HS-5 (cell line): ENCODE measurements at places on chromosomes 2 and 18.

DNA sequence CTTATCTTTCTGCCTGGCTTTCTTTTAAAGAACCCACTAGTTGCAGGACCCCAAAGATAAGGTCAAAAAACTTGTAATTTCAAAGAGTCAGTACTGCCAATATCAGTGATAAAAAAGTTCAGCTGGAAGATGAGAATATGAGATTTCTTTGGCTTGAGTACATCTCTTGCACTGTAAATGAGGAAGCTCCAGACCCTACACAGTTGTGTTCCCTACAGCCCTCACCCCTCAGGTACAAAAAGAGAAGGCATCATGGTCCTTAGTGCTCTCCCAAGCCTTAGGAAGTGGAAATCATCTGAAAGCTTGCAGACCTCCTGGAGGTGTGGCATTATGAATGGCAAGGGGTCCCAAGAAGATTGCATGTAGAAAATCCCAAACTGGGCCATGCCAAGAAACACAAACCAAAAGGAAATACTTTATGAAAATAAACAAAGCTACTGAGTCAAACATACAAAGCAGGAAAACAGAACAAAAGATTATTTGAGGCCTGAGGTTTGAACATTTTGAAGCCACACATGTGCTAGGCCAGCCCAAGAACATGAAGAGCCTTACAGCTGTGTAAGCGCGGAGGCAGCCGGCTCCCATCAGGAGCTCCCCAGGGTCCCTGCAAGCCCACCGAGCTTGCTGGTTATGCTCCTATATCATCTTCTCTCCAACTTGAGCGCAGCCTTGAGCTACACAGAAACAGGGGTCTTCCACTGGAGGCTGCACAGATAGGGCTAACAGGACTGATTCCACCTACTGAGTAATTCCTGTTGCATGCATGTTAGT lies 217.0 kb downstream of the OSR1 start:
- no peak for DNase-seq

DNA sequence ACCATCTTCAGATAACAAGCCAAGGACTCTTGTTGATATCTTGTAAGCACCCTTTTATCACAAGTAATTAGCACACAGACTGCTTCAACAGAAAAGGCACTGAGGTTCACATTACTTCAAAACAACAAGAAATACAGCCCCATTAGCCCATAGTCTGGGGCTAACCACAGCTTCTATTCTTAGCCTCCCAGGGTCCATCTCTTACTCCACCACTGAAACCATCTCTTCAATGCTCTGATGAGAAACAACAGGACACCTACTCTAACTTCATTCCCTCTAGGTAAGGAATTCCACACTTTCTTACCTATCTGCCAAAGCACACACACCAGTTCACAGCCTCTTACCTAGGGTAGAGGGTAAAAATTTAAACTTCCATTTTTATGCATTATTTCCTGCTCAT lies 26.4 kb upstream of the CYTIP start:
- DNase-seq: no peak

DNA sequence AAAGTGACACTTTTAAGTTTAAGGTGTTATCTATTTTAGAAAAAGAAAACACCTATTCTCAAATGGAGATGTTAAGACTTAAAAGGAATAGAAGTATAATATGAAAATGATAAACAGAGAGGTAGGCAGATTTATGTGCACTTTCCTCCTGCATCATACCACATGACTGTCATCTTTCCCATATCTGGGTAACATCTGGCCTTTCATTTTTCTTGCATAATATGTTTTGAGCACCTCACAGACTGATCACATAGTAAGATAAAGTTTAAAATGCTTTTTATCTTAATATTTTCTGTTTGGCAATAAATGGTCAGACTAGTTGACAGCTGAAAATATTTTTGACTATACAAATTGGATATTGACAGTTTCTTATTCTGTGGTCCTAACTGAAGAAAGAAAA lies 1852.1 kb upstream of the PIK3C3 start:
- DNase-seq: no peak

DNA sequence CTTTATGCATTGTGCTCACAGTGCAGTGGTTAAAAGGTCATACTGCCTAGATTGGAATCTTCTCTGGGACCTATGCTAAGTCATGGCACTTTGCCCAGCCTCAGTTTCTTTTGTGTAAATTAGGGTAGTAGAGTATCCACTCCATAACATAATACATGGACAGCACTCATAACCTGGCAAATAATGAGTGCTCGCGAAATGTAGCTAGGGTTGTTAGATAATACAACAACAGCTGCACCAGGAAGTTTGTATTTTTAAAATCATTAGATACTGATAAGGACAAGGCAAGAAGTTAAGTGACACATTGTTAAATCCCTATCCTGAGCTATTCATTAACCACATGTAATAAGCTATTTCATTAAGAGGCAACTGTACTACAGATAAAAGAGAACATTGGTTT lies 13.8 kb upstream of the PLA2R1 start:
- no peak for DNase-seq

DNA sequence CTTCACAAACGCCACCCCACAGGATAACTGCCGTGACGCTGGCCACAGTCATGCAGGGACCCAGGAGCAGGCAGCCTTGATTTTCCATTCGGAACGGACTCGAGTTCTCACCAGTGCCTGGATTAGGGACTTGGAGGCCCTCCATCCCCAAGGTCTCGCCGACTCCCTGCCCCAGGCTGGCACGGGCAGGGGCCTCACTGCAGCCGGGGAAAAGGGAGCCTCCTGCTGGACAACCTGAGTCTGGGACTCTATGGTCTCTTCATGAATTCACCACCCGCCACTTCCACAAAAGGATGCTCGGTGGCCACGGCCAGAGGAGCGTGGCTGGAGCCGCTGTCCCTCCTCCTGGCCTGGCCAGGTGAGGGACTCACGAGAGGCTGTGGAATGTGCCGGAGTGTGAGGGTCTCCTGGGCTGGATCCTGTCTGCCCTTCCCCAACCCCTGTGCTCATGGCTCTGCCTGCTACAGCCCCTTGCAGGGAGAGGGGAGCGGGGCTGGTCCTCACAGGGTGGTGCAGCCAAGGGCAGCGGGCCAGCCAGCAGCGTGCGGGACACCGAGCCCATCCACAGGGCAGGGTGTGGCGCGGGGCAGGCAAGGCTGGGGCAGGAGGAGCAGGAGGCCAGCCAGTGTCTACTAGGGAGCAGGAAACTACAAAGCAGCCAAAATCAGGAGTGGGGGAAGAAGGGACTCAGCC lies 42.3 kb downstream of the AQP12A start:
- DNase-seq: no peak
